ENCODE measurements at places on chromosomes 1 and 21.

GRCh38 chr1:147545133-147545532 lies 3.8 kb downstream of the BCL9 start:
- peak; percentile 67 for DNase-seq

- DNase-seq = no peak
These were observed 6.7 kb downstream of the ADIPOR1 start for GRCh38 chr1:202951437-202951836.

DNA sequence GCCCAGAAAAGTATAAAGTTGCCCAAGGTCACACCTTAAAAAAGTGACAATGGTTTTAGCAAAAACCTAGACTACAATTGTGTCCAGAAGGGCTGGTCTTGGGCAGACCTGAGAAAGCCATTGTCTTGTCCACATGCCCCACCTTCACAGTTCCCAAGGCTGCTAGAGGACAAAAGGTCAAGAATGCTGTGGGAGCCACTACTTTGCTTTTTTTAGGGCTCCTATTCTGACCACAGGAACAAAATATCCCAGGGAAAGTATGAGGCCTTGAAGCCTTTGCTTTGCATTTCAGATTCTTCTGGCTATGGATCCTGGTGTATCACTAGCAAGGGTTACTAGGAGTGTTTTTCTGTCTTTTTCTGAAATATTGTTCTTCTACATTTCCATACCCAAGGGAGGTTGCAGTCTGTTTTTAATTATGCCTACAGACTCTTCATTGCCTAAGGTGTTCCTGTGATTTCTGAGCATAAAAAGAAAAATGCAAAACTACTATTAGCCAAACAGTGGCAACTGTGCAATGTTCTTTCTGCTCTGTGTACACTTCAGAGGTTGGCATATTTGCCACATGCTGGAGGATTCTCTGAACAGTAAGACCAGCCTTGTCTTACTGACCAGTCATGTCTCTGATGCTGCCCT lies 10.7 kb downstream of the C1orf162 start:
- no peak for DNase-seq

DNA sequence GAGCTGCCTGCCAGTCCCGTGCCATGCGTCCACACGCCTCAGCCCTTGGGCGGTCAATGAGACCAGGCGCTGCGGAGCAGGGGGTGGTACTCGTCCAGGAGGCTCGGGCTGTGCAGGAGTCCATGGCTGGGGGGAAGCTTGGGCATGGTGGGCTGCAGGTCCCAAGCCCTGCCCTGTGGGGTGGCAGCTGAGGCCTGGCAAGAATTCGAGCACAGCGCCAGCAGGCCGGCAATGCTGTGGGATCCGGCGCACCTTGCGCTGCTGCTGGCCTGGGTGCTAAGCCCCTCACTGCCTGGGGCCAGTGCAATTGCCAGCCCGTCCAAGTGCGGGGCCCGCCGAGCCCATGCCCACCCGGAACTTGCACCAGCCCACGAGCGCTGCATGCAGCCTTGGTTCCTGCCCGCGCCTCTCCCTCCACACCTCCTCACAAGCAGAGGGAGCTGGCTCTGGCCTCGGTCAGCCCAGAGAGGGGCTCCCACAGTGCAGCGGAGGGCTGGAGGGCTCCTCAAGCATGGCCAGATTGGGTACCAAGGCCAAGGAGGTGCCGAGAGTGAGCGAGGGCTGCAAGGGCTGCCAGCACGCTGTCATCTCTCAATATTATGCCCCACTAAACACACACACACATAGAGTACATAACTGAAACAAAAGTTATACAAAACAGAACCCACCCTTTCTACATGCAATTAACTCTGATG lies 307.7 kb downstream of the LMO4 start:
- no peak for DNase-seq
